Stimulated activated CD4-positive, alpha-beta T cell treated with anti-CD3 and anti-CD28 coated beads, Interleukin-1b, Interleukin-23, amount 100 ng/mL, for 1 hour (primary cell): ENCODE measurements at places on chromosomes 3 and 15.

DNA sequence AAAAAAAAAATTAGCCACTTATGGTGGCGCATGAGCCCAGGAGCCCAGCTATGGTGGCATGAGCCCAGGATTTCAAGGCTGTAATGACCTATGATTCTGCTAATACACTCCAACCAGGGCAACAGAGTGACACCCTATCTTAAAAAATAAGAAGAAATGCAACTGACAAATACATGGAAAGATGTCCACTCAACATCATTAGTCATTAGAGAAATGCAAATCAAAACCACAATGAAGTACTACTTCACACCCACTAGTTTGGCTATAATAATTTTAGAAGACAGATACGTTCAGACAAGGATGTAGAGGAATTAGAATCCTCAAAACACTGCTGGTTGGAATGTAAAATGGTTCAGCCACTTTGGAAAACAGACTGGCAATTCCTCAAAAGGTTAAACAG, 10.5 kb downstream of the PRKAR2A start:
- no peak for DNase-seq

GRCh38 chr3:177337541-177338331, 140.5 kb upstream of the TBL1XR1 start:
- DNase-seq, result no peak

GRCh38 chr3:114527036-114527644, 233.3 kb downstream of the TIGIT start:
- no peak for DNase-seq

DNA sequence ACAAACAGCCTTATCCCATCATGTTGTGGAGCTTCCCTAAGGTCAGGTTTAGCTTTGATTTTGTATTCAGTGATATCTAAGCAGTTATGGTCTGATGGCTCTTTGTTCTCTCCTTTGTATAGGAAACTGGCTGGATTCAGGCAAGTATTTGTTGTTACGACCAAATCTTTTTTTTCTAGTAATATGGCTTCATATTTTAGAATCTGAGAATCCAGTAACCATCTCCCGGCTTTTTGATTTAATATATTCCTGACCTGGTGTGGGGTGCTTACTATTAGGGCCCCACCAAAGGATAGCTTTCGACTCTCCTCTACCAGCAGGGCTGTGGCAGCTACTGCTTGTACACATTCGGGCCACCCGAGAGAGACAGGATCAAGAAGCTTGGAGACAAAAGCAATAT, 23.0 kb downstream of the ARL8B start:
- DNase-seq, result no peak

DNA sequence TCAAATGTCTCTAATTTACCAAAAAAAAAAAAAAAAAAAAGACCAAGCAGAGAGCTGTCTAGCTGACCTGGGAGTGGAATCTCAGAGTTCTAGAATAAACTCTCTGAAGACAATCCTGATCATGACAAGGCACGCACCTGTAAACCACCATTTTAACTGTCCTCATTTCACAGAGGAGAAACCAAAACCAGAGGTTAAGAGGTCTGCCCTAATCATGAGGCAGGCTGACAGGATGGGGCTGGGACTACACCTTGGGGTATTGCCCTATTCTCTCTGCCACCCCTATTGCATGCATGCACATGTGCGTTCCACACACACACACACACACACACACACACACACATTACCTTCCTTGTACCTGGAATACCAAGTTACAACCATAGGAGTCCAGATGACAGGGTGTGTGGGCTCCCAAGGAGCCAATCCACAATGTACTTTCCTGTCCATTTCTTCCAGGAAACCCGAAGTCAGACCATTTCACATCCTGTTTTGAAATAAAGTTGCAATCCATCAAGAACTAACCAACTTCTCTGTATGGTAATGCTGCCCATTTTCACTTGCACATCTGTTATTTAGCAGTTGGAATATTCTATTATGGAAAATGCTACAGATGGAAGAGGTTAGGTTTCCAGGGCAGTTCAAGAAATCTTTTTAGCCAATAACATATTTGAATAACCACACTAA, 34.6 kb downstream of the HSPBAP1 start:
- DNase-seq, result no peak

DNA sequence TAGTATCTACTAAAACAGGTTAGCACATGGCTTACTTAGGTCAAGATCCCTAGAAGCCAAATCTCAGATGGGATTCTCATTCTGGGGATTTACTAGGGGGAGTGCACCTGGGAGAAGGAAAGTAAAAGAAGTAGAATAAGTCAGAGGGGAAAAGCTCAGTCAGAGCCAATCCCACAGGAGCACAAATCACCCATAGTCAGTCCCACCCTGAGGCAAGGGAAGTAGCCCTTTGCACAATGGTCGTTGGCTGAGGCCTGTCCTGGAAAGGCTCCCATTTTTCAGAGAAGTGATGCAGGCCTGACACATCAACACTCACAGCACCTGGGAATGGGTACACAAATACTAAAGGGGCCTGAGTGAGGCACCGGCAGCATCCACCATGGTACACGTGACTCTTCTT, 39.8 kb downstream of the SST start:
- no peak for DNase-seq

DNA sequence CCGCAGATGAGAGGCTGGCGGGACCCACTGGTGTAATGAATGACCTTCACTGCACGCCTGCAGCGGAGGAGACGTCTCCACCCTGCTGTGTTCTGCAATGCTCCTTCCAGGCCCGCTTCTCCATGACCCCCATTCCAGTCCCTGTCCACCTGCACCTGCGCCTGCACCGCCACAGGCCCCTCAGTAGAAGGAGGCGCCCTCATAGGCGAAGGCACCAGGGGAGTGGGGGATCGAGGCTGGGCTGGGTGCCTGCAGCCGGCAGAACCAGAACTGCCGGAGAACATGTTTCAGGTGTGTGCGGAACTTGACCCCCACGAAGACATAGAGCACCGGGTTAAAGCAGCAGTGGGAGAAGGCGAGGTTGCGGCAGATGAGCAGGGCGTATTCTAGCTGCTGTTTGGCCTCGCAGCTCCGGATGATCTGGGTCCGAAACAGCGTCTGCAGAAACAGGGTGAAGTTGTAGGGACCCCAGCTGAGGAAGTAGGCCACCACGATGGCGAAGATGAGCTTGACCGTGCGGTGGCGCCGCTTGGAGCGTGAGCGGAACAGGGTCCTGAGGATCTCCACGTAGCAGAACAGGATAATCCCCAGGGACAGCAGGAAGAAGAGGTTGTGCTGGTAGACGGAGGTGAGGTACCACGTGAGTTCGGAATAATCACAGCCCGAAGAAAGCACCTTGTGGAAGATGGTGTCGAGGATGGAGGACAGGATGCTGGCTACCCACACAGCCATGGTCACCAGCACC, 6.3 kb downstream of the XCR1 start:
- DNase-seq, result no peak

DNA sequence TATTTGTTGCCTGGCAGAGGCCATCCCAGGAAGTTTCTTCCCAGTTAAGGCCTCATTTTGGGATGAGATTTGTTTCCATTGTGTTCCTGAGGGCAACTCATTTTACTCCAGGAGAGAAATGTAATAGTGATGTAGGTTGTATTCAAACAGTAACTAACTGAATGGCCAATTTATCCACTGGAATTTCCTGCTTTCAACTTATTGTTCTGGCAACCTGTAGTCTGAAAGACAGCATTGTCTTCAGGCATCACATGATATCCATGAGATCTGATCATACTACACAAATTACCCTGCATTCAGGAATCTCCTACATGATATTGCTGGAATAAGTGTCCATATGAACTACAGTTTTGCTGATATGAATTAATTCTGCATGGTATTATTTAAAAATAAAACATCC, 79.5 kb upstream of the FGF7 start:
- DNase-seq, result no peak

DNA sequence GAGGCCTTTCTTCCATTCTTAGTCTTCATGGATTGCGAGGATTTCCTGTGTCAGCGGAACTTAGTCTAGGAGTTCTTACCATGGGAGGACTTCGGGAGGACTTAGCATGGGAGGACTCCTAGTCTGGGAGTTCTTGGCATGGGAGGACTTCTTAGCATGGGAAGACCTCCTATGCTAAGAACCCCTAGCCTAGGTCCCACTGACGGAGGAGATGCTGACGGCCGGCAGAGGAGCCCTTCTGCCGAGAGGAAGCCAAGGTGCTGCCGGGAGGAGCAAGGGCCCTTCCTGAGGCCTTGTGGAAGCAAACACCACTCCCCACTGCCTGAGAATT, 35.6 kb upstream of the LDHAL6B start:
- no peak for DNase-seq

- DNase-seq, result no peak
These were observed 223.3 kb downstream of the P3H2 start for GRCh38 chr3:189897406-189897805.

GRCh38 chr3:193552923-193553322, 1.8 kb downstream of the ATP13A4 start:
- no peak for DNase-seq
